ENCODE measurements at places on chromosomes 5 and 9.

DNA sequence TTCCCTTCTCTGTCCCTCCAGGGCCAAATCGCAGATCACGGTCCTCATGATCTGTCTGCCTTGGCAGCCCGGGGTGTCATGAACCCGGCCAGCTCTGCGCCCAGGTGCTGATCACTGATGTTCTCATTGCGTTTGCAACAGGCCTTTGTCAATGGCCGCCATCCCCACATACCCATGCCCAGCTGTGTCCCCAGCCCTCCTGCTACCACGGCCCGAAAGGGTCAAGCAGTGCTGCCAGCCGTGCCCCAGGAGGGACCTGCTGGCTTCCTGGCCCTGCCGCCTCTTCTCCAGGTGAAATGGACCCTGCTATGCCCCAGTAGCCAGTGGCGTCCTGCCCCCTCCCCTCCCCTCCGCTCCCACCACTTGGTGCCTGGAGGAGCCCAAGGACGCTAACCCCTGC is 12.8 kb upstream of the VAV2 start:
- no peak for DNase-seq

DNA sequence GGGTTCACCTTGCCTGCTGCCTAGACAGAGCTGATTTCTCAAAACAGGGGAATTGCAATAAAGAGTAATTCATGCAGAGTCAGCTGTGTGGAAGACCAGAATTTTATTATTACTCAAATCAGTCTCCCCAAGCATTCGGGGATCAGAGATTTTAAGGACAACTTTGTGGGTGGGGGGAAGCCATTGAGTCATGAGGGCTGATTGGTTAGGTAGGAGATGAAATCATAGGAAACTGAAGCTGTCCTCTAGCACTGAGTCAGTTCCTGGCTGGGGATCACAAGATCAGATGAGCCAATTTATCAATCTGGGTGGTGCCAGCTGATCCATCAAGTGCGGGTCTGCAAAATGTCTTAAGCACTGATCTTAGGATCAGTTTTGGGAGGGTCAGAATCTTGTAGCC is 159.1 kb upstream of the MAP1B start:
- DNase-seq, result no peak

- no peak for DNase-seq
These were observed 6.5 kb downstream of the MCIDAS start for GRCh38 chr5:55220433-55221185.

- DNase-seq, result no peak
These were observed 146.9 kb downstream of the GOLPH3 start for GRCh38 chr5:32027093-32027716.

- DNase-seq, result peak; percentile 51
These were observed 5.2 kb upstream of the GCNT4 start for GRCh38 chr5:75057561-75057960.

- no peak for DNase-seq
These were observed 459.4 kb upstream of the ITGA1 start for GRCh38 chr5:52328220-52328806.

- DNase-seq, result no peak
These were observed 23.2 kb downstream of the MTAP start for GRCh38 chr9:21825637-21826036.

GRCh38 chr5:104412649-104413240 is 850.2 kb upstream of the NUDT12 start:
- no peak for DNase-seq

GRCh38 chr9:91711755-91712601 is 238.1 kb downstream of the ROR2 start:
- peak; percentile 36 for DNase-seq

- peak; percentile 52 for DNase-seq
These were observed 1.0 kb upstream of the PTBP3 start for GRCh38 chr9:112334432-112334841.

GRCh38 chr5:82673057-82673809 is 395.1 kb upstream of the RPS23 start:
- DNase-seq, result no peak

DNA sequence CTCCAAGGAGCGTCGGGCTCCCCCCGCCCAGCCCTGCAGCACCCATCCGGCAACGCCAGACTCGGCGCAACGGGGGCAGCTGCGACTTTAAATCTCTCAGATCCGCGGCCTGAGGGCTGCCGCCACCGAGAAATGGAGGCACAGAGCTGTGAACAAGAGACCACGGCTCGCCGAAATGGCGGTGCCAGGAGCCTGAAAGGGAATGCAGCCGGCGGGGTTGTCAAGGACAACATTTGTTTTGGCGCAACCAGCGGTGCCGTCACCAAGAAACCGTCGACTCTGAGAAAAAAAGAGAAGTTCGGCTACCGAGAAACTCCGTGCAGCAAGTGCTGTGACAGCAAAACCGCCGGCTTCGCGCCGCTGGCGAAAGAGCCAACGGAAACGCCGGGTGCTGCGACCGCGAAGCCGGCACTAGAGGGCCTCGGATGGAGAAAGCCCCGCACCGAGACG is 2.1 kb upstream of the ANXA2R start:
- peak; percentile 80 for DNase-seq

- no peak for DNase-seq
These were observed 60.7 kb upstream of the BOD1 start for GRCh38 chr5:173677125-173677672.

DNA sequence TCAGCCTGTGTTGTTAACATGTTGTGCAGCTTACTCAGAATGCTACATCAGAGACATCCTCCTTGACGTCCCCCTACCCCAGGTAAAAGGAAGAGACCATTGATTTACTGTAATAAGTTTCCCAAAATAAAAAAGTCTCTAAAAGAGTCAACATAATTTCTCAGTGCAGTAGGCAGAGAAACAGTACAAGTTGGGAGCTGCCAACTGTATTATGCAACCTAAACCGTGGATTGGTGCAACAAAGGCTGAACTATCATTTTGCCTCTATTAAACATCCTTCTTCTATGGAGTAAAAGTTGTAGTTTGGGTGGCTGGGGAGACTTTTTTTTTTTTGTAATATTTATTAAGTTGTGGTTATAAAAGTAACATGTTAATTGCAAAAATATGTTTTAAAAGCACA is 208.0 kb downstream of the NR3C1 start:
- no peak for DNase-seq

GRCh38 chr5:103849934-103850333 is 287.3 kb upstream of the NUDT12 start:
- DNase-seq, result no peak

GRCh38 chr5:158344376-158344775 is 485.4 kb upstream of the CLINT1 start:
- DNase-seq, result no peak

- no peak for DNase-seq
These were observed 14.7 kb downstream of the MFAP3 start for GRCh38 chr5:154053468-154053867.

GRCh38 chr5:170338933-170339779 is 41.6 kb upstream of the LCP2 start:
- DNase-seq, result peak; percentile 81

GRCh38 chr5:57174128-57174889 is 450 bp downstream of the GPBP1 start:
- no peak for DNase-seq

DNA sequence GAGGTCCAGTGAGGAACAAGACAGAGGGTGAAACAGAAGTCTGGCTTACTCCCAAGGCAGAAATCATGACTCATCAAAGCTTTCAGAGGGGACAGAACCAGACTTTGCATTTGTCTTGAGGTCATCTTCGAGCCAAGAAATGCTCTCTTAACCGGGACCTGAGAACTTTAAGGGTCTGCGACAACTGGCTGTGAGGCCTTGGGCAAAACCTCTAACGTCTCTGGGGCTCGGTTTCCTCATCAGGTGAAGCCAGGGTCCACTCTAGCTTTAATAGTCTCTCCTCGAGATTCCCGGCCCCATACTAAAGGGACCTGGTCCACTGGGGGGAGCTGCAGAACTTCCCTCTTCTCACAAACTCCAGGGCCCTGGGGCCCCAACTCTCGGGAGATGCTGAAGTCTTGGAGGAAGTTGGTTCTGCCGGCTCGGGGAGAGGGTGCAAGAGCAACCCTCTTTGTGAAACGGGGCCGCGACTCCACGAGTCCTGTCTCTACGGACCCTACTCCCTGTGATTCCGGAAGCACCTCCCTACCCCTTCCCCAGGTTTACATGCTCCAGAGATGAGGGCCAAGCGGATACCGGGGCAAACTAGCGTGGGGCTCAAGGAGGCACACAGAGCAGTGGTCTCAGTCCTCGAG is 2.6 kb downstream of the GLIS3 start:
- DNase-seq, result peak; percentile 22

DNA sequence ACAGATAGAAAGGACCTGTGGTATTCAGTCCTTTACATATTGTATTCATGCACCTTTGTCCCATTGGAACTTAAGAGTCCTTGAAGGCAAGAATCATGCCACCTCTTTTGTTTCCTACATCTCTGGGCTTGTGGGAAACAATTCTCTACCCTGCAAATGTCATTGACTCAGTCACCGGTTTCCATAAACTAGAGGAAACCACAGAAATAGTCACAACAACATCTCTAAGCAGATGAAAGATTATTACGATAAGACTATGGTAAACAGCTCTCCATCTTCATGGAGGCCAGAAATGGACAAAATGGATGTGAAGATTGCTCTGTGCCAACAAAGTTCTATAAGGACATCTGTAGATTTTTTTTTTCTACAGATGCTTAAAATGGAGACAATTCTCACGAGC is 165.5 kb downstream of the PIK3R1 start:
- peak; percentile 27 for DNase-seq

DNA sequence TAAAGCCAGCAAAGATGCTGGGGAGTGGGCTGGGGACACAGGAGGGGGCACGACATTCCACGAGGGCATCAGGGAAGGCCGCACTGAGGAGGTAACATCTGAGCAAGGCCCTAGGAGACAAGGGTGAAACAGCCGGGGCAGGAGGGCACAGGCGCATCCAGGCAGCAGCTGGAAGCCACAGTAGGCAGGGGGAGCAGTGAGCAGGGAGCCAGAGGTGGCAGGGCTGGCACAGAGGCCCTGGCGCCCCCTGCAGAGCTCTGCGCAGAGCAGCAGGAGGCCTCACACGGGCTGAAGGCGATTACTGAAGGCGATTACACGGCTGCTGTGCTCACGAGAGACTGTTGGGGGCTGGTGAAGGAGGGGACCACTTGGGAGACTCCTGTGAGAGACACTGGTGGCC is 15.4 kb downstream of the LMAN2 start:
- no peak for DNase-seq

DNA sequence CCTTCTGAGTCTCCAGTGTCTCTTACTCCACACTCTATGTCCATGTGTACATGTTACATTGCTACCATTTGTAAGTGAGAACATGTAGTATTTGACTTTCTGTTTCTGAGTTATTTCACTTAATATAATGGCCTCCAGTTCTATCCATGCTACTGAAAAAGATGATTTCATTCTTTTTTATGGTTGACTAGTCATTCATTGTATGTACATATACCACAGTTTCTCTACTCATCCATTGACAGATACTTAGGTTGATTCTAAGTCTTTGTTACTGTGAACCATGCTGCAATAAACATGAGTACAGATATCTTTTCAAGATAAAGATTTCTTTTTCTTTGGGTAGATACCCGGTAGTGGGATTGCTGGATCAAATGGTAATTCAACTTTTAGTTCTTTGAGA is 107.1 kb upstream of the CHD1 start:
- DNase-seq, result no peak

DNA sequence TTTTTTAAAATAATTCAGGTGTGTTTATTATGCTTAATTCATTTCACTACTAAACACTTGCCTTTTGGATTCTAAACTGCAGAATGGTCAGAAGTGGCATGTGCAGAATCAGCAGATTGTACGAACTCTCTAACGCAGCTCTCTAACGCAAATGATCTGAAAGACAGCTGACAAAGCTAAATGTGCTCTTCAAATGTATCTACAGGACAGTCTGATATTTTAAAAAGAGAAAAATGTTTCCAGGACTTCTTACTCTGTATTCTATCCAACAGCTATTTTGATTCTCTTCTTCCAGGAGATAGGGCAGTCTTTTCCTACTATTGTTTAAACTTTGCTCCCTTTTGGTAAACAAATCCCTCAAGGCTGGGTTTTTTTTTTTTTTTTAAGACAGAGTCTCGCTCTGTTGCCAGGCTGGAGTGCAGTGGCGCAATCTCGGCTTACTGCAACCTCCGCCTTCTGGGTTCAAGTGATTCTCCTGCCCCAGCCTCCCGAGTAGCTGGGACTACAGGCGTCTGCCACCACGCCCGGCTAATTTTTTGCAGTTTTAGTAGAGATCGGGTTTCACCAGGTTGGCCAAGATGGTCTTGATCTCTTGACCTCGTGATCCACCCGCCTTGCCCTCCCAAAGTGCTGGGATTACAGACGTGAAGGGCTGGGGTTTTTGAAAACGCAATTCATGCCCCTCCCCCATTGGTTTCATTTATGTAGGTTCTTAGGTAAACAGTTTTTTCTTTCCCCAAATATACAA is 1.2 kb downstream of the NMRK1 start:
- no peak for DNase-seq

- no peak for DNase-seq
These were observed 4.1 kb downstream of the EDF1 start for GRCh38 chr9:136861874-136862457.

GRCh38 chr9:36276781-36277181 is 18.5 kb upstream of the GNE start:
- DNase-seq, result no peak

DNA sequence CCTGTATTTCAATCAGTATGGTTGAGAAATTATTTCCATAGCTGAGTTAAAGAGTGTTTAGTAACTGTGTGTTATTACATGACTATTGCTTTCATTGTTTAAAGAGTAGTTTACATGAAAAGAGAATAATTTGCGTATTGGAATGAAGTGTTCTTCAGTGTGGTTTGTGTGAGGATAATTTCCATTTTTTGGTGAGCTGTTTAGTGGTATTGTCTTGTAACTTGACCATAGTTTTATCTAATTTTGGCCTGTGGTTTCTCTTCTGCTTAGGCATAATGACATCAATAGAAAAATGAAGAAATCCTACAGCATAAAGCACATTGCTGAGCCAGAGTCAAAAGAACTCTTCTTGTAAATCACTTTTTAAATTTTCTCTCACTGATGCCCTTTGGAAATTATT is 151.2 kb downstream of the SNCAIP start:
- no peak for DNase-seq

- no peak for DNase-seq
These were observed 17.0 kb upstream of the ERGIC1 start for GRCh38 chr5:172816925-172817562.

DNA sequence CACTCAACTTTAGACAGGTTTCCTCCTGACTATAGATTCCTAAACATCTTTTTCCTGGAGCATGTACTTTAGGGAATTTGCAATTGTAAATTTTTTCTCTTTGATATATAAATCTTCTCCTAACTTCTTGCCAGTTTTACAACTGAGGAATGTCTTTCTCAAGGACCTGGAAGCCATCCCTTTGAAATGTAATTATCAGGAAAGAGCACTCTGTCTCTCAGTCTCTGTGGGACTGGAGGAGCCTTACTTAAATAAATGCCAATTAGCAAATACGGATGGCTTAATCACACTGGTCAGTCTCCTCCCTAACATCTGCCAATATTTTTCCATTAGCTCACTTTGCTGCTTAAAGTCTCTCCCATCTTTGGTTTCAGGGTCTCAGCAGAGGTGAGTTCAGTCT is 344.3 kb upstream of the ARRDC3 start:
- no peak for DNase-seq

Measured in CD4-positive, alpha-beta T cell treated with Interleukin-6 at 100 ng/mL for 8 hours (primary cell).